ENCODE measurements at places on chromosomes 2 and 18.
A peak's percentile ranks its signal among the peaks of the same experiment; 100 is the strongest.

DNA sequence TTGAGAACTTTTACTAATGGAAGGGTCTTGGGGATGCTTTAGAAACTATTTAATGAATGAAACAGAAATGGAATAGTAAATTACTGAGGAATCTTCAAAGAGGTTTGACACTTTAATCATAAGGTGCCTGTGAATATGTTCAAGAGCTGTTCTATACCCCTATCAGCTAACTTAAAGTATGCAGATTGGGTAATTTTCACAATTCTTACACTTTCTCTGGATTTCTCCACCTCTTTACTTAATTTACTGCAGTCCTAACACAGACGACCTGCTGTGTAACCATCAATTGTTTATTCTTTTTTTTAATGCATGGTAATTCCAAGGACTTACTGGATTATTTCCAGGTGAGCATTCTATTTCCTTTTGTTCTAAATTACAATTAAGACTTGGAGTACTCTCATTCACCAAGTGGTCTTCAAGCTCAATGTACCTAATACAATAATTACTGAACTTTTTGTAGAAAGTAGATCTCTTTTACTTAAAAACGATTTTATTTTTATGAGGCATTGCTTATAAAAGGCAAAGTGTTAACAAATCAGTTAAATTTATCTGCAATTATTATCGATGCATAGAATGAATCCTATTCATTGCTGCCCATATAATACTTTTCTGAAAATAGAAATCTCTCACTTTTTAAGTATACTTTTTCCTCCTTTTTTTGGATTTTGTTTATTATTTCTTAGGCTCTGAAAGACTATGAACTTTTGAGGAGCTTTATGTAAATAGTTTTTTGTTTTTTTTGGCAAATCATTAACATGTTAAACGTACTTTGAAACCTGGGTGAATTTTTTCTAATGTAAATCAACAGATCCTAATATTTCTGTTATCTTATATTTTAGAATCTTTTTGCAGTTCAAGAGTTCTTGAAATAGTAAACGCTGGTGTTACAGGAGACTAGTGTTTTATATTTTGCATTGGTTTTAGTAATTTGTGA, 5.5 kb downstream of the VSNL1 start:
- DNase-seq, result no peak

GRCh38 chr2:216068-216467, 47.8 kb downstream of the SH3YL1 start:
- DNase-seq, result no peak

- no peak for DNase-seq
Measured at GRCh38 chr2:235378246-235378645, 115.6 kb upstream of the AGAP1 start.

DNA sequence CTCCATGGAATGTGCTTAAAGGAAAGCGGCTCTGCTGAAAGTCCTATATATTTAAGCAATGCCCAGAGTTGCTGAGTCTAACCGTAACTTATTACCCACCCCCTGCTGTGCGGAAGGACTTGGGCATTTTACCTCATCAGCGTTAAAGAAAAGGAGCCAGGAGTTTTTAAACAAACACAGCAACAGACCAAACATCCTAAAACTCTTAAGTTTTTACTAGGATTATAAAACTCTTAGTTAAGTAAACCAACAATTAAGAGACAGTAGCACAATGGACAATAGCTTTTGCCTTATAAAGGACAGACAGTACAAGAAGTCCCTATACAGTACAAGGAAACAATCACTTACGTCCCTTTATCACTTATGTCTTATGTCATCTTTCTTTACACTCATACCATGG, 90.2 kb downstream of the ZNF521 start:
- DNase-seq, result no peak

DNA sequence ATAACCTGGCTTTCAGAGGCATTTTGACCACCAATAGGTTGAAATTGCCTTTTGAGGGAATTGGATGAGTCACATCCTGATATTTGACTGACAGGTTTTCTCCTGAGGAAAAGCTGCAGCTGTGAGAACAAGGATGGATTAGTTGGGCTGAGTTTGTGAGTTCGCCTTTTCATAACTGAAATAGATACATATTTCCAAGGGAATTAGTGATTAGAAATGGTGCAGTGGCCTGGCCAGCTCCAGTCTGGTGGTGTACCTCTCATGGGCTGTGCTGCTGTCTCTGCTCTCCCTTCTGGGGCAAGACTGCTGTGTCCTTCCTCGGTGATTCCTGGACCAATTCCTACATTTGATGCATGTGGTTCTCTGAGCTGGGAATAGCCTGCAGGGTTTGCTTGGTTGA, 341.3 kb downstream of the TSN start:
- no peak for DNase-seq

DNA sequence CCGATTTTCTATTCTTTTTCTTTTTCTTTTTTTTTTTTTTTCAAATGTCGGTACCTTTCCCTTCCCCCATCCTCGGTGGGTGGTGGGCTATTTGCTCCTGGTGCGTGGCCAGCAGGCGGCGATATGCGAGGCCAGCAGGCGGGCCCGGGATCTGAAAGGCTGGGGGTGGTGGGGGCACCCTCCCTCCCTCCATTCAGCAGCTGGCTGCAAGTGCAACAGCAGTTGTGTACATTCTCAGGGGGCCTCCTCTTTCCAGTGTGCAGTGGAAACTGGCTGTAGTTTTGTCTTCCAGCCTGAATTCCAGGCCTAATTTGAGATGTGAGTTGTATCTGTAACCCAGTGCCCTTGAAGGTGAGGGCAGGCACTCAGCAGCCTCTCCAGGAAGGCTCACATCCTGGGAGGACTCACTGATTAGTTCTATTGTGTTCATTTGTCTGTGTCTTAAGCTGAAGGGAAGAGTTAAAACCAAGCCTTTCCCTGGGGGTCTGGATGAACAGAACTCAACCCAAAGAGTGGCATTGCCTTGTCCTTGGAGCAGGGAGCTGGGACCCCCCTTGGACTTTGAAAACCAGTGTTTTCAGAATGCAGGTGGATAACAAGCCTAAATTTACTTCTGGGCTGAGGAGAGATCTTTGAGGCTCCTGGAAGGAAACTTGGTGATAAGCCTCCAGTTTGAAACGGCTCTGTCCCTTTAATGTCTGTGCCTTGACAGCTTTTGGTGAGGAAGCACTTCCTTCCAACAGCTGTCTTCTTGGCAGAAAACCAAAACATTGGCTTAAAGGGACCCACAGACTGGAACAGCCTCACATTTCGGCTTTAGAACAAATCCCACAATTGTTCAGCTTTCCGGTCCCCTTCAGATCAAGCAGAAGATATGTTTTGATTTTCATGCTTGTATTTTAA, 3.3 kb downstream of the MYCN start:
- peak; percentile 17 for DNase-seq

DNA sequence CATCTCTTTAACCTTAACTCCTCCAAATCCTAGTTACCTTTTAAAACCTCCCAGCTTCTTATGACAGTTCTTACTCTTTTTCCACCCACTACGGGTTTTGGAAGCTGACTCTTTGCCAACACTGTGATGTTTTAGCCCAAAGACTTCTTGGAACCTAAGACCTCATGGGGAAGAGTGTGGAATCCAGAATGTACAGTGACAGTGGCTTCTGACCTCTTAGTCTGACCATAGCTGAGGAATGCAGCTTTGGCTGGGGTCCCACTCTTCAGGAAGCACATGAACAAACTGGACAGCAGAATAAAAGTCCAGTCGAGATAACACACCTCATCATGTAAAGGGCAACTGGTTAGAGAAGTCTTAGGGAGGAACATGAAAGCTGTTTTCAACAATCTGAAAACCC, 161.1 kb upstream of the PKDCC start:
- DNase-seq, result no peak

Measured in GDM1 (cell line).